Right atrium auricular region (tissue), 2 donors: ENCODE measurements at places on chromosomes 5 and 9. TPM values are rescaled to one million over a fixed set of nuclear protein-coding genes. Genes with fewer than 3 reads are reported as not detected.

- no peaks in the 10 kb centered on the region for H3K4me1 ChIP-seq
- H3K27ac ChIP-seq, result no peak overlapping the region
- H3K4me3 ChIP-seq, result no peak overlapping the region
- no peak for DNase-seq
- H3K36me3 ChIP-seq, result no peaks in the 10 kb centered on the region
These were observed 652.2 kb upstream of the WWC1 start for GRCh38 chr5:167639273-167639672.

The OMD gene
- 22.7 TPM for total RNA-seq

DNA sequence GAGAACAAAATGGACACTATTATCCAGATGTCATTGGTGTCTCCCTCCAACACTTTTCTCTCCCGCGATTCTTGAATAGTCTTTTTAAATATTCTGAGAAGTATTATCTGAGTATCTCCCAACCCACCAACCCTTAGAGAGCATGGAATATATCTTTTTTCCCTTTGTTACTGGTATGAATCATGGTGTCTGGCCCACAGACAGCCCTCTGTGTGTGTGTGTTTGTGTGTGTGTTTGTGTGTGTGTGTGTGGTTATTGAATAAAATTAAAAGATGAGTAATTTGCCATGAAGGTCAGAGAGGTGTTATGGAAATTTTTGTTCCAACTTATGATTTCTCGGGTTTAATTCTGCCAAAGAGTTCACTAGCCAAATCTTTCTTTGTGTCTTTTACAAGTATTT, 47.7 kb downstream of the CAMK4 start:
- H3K27me3 ChIP-seq, result no peaks in the 10 kb centered on the region
- no peak for DNase-seq
- H3K36me3 ChIP-seq, result no peaks in the 10 kb centered on the region
- H3K4me3 ChIP-seq, result no peak overlapping the region
- no peaks in the 10 kb centered on the region for H3K4me1 ChIP-seq

The SLC4A9 gene
- not detected for total RNA-seq

DNA sequence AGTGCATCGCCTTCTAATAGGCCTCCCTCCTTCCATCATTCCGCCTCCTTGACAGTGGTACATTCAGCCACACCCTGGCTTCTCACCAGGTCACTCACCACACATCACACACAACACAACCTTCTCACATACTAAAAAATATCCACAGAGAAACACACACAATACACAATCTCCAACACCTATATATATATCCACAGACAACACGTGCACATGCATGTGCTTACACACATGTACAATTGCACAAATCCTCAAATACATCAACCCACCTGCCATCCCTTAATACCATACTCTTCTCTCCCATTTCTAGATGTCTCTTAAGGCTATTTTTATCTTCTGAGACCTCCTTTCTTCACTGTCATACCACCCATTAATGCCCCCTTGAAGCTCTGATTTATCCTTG, 57.6 kb downstream of the PPP2R2B start:
- H3K27me3 ChIP-seq, result no peaks in the 10 kb centered on the region
- H3K36me3 ChIP-seq, result no peaks in the 10 kb centered on the region
- no peaks in the 10 kb centered on the region for H3K4me1 ChIP-seq
- no peak overlapping the region for H3K27ac ChIP-seq

DNA sequence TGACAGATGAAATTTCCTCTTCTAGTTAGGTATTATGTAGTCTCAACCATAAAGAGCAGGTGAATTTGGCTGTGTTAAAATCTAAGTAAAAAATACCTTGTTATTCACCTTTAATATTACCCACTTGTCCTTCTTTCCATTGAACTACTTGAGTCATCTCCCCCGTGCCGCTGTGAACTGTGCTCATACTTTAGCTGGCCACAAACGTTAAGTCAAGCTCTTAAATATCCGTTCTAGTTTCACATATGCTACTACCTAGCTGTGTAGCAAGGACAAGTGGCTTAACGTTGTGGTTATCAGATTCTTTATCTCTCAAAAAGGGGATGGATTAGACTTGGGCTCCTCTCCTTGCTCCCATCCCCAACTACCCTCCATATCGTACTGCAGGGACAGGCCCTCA, 110.4 kb downstream of the EFNA5 start:
- H3K27me3 ChIP-seq, result no peaks in the 10 kb centered on the region
- no peaks in the 10 kb centered on the region for H3K4me1 ChIP-seq
- no peak for DNase-seq
- no peak overlapping the region for H3K4me3 ChIP-seq
- H3K27ac ChIP-seq, result no peak overlapping the region

- no peaks in the 10 kb centered on the region for H3K27me3 ChIP-seq
- DNase-seq, result peak; percentile 89
- no peaks in the 10 kb centered on the region for H3K36me3 ChIP-seq
- H3K4me3 ChIP-seq, result peak overlapping the region; percentile 11
- H3K27ac ChIP-seq, result peak overlapping the region; percentile 62
These were observed 138.3 kb downstream of the RFK start for GRCh38 chr9:76255781-76256455.

DNA sequence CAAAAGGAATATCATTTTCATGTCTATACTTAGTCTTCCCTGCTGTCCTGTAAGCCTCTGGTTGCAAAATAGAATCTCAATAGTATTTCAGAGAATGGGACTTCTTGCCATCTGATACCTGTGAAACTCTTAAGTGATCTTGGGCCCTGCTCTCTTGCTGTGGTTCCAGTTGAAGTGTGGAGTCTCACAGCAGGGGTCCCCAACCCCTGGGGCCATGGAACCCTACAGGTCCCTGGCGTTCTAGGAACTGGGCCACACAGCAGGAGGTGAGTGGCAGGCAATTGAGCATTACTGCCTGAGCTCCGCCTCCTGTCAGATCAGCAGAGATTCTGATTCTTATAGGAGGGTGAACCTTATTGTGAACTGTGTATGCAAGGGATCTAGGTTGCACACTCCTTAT, 65.9 kb downstream of the ZSWIM6 start:
- no peaks in the 10 kb centered on the region for H3K36me3 ChIP-seq
- no peaks in the 10 kb centered on the region for H3K4me1 ChIP-seq
- H3K27ac ChIP-seq, result no peak overlapping the region
- no peak overlapping the region for H3K4me3 ChIP-seq
- DNase-seq, result no peak
